ENCODE measurements at places on chromosomes 7 and 10.

GRCh38 chr7:151754142-151754590 lies 122.7 kb downstream of the PRKAG2 start:
- DNase-seq = peak; percentile 98

DNA sequence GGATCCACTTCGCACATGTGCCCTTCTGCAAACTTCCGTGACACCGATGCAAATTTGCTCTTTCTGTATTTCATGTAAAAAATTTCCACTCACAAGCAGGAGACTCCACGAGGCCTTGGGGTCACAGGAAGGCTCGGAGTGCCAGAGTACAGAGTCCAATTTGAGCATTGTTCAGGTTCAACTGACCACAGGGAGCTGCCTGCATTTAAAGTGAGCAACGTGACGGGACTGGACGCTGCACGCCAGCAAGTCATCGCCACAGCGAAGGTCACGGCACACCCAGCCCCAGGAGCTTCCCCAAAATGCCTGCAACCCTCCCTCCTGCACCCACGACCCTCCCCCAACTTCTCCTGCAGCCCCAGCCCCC lies 41.5 kb upstream of the NKX6-2 start:
- no peak for DNase-seq

DNA sequence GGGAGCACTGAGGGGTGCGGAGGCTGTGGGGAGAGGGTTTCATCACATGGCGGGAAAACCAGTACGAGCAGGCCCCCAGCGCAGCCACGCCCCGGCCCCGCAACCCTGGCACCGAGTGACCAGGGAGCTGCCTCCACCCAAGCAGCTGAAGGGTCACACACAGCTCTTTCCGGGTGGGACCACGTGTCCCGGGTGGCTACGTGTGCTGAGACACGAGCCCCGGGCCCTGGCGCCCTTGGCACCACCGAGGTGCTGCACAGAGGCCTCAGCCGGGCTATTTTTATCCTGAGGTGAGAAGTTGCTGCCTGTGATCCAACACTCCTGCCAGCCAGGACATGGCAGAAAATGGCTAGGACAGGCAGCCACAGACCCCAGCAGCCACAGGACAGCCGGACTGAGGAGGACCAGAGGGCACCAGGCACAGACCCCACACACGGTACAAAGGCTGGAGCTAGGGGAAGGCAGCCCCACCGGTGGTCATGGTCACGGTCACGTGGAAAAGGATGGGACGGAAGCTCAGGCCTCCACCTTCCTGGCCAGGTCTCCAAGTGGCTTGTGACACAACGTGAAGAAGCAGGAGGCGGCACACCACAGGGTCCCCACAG lies 223.7 kb downstream of the MAD1L1 start:
- DNase-seq = no peak

GRCh38 chr7:64881461-64882287 lies 21.4 kb upstream of the ZNF273 start:
- no peak for DNase-seq

DNA sequence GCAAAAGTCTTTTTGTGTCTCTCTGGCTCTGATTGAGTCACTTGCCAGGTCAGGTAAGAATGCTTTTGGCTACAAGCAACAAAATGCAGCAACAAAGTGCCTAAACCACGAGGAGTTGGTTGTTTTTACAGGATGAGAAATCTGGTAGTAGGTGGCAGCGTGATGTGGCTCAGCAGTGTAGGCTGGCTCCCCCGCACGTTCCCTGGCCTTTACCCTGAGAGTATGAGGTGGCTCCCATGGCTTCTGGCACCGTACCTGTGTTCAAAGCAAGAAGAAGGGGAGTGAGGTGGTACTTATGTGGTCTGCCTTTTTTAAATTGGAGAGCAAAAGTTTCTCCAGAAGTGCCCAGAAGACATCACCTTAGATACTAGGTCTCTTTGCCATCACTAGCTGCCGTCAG lies 11.7 kb downstream of the PRKRIP1 start:
- DNase-seq = no peak

GRCh38 chr7:493661-494251 lies 25.9 kb downstream of the PDGFA start:
- no peak for DNase-seq

DNA sequence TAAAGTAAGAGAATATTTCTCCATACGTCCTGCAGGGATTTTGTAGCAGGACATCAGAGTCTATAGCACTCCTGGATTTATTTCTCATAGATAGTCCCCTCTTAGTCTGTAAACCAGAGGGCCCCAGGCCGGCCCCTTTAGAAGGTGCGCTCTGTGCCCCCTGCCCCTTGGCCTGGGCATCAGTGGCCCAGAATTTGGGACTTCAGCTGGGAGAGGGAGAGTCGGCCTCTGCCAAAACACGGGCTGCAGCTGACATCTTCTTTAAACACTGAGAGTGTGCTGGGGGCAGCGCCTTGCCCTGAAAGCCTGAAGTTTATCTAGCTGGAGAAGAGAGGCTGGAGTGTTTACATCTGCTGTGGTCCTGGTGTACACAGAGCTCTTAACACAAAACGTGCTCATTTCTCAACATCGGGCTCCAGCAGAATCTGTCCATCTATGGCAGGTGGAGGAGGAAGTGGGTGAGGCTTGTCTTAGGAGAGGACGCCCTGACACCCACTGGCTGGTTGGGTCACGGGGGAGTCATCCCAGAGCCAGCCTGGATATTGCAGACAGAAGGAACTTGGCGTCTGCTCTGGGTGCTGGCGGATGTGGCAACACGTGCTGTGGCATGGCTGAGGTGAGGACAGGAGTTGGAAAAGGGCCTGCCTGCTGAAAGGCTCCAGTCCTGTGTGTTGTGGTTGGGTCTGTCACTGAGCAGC lies 5.0 kb upstream of the TACR2 start:
- no peak for DNase-seq

DNA sequence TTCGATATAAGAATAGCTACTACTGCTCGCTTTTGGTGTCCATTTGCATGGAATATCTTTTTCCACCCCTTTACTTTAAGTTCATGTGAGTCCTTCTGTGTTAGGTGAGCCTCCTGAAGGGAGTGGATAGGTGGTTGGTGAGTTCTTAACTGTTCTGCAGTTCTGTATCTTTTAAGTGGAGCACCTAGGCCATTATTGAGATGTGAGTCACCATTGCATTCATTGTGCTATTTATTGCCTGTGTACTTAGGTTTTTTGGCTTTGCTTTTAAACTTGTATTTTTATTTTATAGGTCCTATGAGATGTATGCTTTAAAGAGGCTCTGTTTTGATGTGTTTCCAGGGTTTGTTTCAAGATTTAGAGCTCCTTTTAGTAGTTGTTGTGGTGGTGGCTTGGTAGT lies 1430.8 kb downstream of the REEP3 start:
- DNase-seq = no peak

Measured in fibroblast of skin of left quadriceps (primary cell).